ENCODE measurements at places on chromosomes 1 and 21. TPM values are rescaled to one million over a fixed set of nuclear protein-coding genes. Genes with fewer than 3 reads are reported as not detected.
A peak's percentile ranks its signal among the peaks of the same experiment; 100 is the strongest.

DNA sequence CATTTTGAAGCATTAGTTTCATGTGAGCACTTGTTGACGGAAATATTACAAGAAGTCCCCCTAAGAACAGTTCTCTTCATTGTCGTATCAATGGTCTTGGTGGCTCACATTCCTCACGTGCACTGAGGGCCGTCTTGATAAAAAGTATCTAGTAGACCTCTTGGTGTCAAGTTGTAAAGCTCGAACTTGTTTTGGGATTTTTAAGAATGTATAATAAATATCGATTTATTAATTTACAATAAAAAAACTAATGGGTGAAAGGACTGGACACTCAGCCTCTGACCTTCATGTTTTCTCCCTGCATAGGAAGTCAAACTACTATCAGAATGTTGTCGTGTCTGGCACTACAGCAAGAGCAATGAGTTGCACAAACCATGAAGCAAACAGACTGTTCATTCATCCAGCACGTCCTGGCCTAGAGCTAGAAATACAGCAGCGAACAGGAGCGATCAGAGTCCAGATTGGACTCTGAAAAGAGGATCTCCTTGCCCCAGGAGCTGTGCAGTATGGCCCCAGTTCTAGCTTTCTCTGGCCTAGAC, 319.2 kb downstream of the SMYD3 start:
- DNase-seq, result no peak

DNA sequence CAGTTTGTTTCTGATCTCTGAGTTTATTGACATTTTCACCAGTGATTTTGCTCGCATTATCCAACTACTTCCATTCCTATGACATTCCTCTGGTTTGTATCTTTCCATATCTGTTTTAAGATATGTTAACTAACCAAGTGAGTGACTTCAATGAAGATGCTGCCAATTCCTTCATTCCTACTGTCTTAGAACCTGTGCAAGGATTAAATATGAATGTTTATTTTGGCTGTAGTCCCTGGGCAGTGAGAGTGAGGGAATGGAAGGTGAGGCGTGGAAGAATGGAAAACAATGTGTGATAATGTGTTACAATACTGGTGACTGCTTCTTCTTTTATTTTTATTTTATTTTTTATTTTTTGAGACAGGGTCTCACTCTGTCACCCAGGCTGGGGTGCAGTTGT, 183.0 kb downstream of the SDCCAG8 start:
- DNase-seq, result no peak

Gene CCDC190
- total RNA-seq, result not detected

DNA sequence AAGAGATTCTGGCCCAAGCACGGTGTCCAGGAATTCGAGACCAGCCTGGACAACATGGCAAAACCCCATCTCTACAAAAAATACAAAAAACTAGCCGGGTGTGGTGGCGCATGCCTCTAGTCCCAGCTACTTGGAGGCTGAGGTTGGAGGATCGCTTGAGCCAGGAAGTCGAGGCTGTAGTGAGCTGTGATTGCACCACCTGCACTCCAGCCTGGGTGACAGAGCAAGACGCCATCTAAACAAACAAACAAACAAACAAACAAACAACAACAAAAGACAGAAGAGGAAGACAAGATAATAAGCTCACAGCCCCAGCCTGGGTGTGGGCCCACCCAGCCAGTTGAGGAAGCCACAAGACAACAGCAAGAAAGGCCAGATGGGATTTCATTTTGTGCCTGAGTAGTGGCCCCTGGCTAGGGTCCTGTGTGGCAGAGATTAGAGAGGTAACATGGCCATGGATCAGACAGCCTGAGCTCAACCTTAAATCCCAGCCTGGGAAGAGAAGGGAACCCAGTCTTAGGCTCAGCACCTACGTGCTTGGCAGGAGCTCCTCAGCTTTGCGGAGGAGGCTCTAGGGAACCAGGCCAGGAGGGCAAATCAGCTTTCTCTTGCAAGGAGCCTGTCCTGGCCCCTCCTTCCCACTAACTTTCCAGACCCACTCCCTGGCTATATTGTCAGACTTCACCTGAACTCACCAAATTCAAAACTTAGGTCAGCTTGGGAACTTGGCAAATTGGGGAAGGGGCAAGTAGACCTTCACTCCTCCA, 4.9 kb upstream of the BEST4 start:
- peak; percentile 54 for DNase-seq

Gene C1orf74
- 3.2 TPM for total RNA-seq

Gene RORC
- total RNA-seq, result 1.3 TPM

DNA sequence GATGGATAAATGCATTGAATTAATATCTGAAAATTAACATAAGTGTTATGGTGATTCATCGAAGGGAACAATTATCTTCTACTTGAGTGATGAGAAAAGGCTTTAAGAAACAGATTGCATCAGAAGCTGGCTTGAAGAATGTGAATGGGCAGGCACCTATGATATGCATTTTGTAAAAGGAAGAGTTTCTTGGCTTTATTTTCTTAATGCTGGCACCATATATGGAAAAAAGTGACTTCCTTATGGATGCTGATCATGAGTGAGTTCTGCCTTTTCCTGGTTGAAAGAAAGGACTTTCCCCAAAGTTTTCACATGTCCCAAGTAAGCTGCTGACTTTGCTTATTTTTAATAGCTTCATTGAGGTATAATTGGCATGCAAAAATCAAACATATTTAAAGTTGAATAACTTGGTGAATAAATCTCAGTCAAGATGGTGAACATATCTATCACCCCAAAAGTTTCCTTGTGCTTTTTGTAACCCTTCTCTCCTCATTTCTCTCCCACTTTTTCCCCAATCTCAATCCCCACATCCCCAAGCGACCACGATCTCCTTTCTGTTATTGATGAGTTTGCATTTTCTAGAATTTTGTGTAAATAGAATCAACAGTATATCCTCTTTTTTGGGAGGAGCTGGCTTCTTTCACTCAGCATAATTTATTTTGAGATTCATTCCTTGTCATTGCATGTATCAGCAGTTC, 74.2 kb downstream of the SPATA46 start:
- DNase-seq, result no peak

Gene F3
- 0.07 TPM for total RNA-seq

DNA sequence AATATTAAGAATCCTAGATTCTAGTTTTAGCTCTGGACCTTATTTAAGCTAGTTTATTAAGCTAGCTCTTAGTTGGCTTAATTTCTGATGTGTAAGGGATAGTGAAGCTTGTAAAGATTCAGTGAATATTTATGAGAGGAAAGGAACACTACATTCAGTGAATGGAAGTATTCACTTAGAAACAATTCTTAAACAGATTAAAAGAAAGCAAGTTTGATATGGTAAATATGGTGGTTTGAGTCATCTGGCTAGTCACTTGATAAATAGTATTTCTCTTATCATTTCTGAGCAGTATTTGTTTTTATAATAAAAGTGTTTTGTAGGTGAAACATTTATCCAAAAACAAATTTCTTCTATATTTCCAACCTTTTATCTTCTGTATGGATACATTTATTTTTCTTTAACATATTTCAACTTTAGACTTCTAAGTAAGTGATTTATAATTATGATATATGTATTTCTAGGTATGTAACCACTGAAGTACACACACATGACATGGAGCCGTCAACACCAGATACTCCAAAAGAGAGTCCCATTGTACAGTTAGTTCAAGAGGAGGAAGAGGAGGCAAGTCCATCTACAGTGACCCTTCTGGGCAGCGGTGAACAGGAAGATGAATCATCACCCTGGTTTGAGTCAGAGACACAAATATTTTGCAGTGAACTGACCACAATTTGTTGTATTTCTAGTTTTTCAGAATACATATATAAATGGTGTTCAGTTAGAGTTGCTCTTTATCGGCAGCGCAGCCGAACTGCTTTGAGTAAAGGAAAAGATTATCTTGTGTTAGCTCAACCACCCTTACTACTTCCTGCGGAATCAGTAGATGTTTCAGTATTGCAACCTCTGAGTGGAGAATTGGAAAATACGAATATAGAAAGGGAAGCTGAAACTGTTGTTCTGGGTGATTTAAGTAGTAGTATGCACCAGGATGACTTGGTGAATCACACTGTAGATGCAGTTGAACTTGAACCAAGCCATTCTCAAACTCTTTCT, 55.6 kb downstream of the SUCO start:
- no peak for DNase-seq

Gene CFHR3
- total RNA-seq, result not detected

DNA sequence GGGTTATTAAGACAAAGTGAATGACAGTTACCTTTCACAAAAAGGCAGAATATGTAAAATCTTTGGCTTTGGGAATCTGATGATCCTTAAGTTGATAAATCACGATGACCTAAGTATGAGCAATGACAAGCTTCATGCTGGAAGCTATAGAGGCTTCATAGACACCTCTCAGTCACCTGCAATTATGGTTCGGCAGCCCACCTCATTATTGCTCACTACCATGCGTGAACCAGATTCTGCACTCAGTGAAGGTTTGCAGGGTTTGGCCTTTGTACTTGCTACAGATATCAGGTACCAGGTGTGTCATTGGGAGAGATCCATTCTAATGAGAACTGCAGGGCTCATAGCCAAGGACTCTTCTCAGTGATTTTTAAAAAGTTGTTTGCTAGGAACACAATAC, 163.5 kb downstream of the KCTD3 start:
- DNase-seq, result no peak

- DNase-seq, result no peak
Measured at GRCh38 chr1:70688580-70688979, 277.5 kb downstream of the CTH start.

DNA sequence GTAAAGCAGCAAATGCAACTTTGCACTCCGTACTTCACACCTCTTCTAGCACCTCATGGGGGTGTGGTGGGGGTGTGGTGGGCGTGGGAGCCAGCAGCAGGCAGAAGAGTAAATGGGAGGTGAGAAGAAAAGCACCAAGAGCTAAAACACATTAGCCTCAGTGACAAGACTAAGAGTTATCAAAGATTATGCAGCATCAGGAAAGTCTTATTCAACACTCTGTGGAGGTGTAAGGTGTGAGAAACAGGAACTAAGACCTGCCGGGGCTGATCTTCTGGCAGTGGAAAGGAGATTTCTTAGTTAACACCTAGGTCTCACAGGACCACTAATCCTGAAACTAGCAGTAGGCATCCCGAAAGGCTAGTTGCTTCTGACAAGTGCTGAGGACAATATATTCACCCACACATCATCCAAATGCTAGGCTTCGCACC, 9.9 kb downstream of the TGFBR3 start:
- no peak for DNase-seq
